ENCODE measurements at places on chromosomes 7 and 10.

DNA sequence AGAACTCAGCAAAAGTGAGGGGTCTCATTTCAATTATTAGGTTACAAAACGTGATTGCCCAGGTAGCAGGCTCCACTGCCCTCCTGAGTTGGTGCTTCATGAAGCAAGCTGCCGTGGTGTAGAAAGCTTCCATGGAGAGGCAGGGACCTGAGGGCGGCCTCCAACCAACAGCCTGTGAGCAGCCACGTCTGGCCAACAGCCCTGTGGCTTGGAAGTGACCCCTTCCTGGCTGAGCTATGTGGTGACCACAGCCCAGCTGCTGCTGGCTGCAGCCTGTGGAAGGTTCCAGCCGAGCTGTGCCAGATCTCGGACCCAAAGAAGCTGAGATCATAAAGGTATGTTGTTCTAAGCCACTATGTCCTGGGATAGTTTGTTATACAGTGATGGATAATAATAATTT, 122.5 kb upstream of the KLF6 start:
- DNase-seq: no peak

GRCh38 chr7:39461263-39461820, 104.9 kb upstream of the YAE1 start:
- no peak for DNase-seq

- no peak for DNase-seq
These were observed 77.3 kb downstream of the FAM13C start for GRCh38 chr10:59285073-59285472.

GRCh38 chr7:141167381-141167964, 93.6 kb downstream of the TMEM178B start:
- no peak for DNase-seq

DNA sequence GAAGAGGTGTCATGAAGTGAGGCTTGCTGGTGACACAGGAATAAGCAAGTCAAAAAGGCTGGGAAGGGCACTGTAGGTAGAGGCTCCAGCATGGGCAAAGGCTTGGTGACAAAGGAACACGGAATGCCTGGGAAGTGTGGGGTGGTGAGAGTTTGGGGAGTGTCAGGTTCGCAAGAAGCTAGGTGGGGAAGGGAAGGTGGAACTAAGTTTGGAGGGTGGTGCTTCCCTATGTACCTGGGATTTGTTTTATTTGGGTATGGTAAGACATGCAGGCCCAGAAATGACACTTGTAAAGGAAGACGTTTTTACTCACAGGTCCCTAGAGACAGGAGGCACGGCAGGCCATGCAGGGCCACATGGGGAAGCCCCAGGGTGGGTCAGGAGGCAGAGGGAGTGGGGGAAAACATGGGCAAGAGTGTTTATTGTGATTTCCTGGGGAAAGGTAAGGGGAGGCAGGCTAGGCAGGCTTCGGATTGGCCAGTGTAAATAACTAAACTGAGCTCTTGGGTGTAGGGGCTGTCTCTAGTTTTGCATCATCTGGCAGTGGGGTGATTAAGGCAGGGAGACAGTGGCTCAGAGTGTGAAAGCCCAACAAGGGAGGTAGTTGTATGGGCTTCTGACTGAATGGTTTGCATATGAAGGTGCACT, 52.1 kb downstream of the SH2D4B start:
- DNase-seq: no peak

- DNase-seq: no peak
These were observed 553.8 kb downstream of the TFEC start for GRCh38 chr7:115476671-115477181.

- no peak for DNase-seq
These were observed 21.7 kb downstream of the LMTK2 start for GRCh38 chr7:98128346-98128745.

GRCh38 chr7:85454904-85455303, 268.0 kb upstream of the SEMA3D start:
- DNase-seq: no peak

DNA sequence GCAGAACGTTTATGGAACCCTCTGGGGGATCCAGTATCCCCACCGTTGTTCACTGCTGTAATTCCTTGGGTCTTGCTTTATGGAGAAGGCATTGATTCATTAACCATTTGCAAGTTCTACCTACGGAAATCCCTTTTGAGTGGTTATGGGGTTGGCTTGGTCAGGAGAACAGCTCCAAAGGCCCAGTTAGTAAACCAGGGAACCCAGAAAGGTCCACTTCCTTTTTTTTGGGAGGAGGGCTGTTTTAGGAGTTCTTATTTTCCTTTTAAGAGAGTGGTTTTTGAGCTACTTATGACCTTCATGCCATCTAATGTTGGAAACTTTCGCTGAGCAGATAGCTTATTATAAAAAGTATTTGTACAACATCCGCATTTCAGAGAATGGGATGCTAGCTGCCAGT, 1.3 kb downstream of the POR start:
- no peak for DNase-seq

DNA sequence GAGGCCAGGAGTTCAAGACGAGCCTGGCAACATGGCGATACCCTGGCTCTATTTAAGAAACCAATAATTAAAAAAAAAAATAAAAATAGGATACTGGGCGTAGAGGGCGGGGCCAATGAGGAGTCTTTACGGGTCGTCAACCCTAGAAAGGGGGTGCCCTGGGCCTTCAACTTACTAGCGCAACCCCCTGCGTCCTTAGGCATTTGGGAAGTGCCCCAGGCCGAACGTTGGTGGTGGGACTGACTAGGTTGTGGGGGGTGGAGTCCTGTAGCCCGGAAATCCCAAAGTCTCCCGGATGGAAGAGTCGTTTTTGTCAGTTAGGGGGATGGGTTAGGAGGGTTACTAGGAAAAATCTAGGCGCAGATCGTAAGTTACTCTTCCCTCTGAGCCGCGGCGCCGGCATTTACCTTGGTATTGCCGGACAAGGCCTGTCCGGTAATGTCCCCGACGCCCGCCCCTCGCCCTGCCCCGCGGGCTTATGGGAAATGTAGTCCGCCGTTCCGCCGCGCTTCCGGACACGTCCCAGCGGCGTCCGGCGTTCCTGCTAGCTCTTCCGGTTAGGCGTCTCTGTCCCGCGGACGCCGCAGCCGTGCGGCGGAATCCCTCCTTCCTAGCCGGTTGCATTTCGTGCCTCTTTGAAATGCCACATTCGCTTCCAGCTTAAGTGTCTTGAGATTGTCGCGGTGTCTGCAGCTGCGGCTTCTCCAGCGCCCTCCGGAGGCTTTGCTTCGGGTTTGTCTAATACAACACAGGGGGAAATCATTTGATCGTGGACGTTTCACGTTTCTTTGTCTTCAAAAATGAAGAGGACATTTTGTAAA, 1.3 kb upstream of the ACBD5 start:
- peak; percentile 79 for DNase-seq

GRCh38 chr10:42941295-42941644, 135.6 kb upstream of the RET start:
- no peak for DNase-seq

GRCh38 chr7:95907337-95907736, 135.0 kb downstream of the DYNC1I1 start:
- DNase-seq: no peak

DNA sequence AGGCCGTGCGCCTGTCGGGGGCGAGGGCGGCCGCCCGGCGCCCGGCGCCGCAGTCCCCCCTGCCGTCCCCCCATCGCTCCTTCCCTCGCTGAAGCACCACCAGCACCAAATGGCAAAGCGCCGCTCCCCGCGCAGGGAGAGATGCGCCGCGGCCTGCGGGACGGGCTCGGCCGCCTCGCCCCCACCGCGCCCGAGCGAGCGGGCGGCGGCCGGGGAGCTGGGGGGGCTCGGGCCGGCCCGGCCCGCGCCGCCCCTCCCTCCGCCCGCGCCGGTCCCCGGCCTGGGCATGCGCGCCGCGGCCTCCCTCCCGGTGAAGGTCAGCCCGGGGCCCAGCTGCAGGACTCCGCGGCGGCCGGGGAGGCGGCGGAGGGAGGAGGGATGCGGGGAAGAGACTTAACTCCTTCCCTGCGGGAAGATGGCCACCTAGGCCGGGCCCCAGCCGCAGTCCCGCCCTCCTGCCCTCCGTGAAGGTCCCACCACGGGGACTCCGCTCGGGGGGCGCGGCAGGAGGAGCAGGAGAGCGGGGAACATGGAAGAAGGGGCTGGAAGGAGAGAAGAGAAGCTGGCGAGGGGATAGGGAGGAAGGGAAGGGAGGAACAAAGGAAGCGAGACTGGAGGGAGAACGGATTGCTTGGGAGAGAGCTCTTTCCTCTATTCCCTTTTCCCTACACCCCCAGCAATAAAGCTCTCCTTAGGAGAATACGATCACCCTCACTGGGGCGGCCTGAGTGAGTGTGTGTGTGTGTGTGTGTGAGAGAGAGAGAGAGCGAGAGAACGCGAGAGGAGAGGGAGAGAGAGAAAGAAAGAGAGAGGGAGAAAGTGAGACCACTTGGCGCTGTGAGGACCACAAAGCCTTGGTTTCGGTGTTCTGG, 3.4 kb upstream of the SMARCD3 start:
- no peak for DNase-seq

GRCh38 chr7:120807390-120807789, 50.6 kb downstream of the TSPAN12 start:
- no peak for DNase-seq

- no peak for DNase-seq
These were observed 4.7 kb downstream of the INTS1 start for GRCh38 chr7:1499367-1500029.

DNA sequence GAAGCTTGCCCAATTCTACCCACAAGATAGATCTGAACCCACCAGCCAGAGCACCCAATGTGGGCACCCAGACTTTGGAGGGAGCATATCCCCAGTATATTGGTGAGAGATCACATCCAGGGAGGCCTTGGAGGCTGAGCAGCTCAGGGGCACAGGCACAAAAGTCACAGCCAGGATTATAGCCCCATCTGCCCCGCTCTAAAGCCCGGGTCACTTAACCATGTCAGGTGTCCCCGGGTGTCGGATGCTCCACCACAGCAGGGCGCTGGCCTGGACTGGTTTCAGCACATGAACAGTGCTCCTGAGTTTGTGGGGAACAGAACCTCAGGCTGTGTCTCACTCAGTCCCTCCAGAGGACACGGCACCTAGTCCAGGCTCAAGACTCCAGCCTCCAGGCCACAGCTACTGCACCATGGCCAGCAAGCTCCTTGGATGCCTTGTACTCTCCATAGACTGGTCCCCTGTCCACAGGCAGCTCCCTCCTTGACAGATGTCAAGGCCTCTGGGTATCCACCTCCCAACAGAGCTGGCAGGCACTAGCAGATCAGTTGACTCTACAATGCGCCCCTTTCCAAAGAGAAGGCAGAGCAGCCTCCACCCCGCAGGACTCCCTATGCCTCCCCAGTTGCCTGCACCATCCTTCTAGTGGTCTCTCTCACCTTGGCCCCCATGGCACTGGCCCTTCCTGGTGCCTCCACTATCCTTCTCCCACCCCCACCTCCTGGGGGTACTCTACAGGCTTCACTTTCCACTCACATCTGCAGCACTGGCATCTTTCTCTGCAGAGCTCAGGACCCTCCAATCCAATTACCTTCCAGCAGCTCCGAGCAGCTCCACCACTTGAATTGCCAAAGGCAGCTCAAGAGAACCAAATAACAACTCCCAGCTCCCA, 306.0 kb downstream of the GRID1 start:
- no peak for DNase-seq

DNA sequence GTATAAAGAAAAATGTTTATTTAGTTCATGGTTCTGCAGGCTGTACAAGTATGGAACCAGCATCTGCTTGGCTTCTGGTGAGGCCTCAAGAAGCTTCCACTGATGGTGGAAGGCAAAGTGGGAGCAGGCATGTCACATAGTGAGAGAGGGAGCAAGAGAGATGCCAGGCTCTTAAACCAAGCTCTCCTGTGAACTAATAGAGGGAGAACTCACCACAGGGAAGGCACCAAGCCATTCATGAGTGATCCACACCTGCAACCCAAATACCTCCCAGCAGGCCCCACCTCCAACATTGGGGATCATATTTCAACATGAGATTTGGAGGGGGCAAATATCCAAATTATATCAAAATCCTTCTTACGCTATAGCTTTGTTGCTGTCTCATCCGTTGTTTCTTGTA, 113.1 kb downstream of the CPED1 start:
- no peak for DNase-seq

DNA sequence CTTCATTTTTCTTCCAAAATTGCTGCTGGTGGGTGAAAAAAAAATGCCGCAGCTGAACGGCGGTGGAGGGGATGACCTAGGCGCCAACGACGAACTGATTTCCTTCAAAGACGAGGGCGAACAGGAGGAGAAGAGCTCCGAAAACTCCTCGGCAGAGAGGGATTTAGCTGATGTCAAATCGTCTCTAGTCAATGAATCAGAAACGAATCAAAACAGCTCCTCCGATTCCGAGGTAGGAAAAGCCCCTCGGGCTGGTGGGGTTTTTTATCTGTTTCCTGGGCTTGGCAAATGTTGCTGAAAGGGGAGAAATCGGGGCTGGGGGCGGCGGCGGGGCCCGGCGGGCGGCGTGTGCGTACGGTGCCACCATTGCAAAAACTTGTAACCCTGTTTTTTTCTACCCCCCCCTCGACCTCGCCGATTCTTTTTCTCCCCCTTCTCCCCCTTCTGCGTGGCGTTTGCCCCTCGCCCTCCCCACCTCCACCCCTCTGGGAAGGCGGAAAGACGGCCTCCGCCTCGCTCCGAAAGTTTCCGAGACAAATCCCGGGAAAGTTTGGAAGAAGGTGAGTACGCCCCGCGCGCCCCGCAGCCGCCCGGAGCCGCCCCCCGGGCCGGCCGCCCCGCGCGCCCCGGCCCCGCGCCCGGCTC, 789 bp downstream of the TCF7L2 start:
- DNase-seq: no peak

GRCh38 chr7:36400606-36401005, 10.9 kb downstream of the ANLN start:
- DNase-seq: no peak

GRCh38 chr7:129657363-129657762, 45.8 kb downstream of the NRF1 start:
- DNase-seq: no peak

DNA sequence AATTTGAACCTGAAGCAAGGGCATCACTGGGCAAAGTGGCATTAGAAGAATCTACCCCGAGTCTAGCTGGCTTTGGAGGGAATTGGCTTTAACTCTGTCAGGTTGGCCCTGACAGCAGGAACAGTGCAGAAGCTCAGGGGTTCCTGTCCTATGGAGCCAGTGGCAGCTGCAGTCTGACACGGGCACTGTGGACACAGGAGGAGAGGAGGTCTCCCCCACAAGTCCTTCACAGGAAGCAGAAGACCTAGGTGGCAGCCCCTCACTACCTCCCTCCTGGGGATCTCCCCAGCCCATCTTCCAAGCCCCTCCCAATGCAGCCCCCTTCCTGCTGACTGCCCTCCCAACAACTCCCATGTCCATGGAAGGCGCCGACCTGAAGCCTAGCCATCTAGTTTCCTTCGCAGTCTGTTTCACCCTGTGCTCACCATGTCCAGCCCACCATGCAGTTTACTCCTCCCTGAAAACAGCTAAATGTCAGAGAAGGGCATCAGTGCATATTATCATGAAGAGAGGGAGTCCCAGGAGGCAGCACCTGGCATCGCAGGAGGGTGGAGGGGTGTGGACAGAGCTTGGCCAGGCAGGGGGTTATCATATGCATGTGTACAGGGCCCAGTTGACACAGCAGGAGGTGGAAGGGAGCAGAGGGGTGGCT, 17.9 kb upstream of the GDF10 start:
- DNase-seq: no peak

All from stimulated activated CD8-positive, alpha-beta memory T cell treated with anti-CD3 and anti-CD28 coated beads, Interleukin-4, amount 100 ng/mL, for 24 hours (primary cell).